ENCODE measurements at places on chromosomes 13 and 19.

DNA sequence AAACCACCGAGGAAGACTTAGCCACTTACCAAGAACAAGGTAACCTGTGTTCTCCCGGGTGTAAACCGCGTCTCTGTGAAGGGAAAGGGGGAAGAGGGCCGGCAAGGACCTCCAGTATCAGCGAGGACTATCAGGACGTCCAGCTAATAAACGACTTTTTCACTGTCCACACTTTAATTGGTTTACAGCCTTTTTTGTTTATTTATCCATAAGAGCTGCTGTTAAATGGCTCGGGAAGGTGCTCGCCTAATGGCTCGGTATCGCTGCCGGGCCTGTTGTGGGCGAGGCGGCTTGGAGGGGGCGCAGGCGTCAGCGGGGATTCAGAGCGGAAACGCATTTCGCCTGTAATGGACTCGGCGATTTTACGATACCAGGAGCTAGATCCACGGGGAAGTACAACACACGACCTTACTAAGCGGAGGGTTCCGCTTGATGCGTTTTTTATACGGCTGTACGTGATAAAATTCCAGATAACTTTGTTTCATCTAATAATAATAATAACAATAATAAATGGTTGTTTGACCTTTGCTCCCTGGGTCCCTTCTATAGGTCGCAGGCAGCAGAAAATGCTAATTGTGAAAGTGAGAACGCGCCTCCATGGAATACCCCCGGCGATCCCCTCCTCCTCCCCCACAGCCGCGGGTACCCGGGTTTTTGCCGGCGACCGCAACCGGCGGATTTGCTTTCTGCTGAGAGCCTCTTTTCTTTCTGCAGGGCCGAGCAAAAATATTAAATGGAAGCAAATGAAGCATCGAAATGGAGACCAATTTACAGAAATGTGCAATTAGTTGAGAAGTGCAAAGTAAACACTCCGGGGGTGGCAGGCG lies 2.5 kb upstream of the PDX1 start:
- no peak for DNase-seq

DNA sequence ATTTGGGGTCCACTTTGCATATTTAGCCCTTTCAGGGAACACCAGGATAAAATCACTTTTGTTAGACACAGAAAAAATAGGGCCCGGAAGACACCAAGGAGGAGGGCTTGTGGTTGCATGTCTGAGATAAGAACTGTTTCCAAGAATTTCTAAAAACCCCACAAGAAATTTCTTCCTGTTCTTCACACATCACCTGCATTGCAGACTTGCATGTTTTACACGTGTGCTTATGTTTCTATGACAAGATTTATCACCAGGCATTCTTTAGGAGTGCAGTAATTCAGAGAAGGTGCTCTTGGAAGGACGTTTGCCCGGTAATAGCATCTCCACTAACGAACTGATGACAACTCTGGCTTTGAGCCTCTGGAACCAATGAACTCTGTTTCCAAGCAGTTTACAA lies 7.1 kb upstream of the ACTL9 start:
- no peak for DNase-seq

GRCh38 chr13:39787086-39787487 lies 131.6 kb downstream of the COG6 start:
- peak; percentile 37 for DNase-seq

- DNase-seq, result no peak
Observed at GRCh38 chr19:15072930-15073647, 8.9 kb upstream of the OR1I1 start.

GRCh38 chr19:21915411-21915810 lies 79.4 kb upstream of the ZNF43 start:
- DNase-seq, result no peak

DNA sequence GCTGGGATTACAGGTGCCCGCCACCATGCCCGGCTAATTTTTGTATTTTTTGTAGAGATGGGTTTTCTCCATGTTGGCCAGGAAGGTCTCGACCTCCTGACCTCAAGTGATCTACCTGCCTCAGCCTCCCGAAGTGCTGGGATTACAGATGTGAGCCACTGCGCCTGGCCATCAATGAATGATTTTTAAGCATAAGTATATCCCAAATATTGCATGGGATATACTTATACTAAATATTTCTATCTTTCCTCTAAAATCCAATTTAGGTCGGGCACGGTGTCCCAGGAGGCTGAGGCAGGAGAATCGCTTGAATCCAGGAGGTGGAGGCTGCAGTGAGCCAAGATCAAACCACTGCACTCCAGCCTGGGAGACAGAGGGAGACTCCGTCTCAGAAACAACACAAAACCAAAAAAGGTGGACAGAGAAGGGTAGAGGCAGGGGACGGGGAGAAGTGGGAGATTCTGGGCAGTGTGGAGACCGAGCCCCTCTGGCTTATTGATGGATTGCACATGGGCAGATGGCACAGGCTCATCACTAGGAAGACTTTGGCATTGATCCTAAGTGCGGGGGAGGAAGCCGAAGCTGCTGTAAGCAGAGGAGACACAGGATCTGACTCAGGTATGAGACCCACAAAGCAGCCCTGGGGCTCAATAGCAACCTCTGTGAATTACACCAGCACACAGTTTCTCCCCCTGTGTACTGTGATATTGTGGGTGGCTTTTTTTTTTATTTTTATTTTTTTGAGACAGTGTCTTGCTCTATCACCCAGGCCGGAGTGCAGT lies 13.5 kb downstream of the ARRDC5 start:
- DNase-seq, result no peak

- DNase-seq, result no peak
Observed at GRCh38 chr19:36267061-36267845, 52.3 kb downstream of the ZNF146 start.

GRCh38 chr13:56066321-56066720 lies 1074.4 kb upstream of the PRR20A start:
- DNase-seq, result no peak

DNA sequence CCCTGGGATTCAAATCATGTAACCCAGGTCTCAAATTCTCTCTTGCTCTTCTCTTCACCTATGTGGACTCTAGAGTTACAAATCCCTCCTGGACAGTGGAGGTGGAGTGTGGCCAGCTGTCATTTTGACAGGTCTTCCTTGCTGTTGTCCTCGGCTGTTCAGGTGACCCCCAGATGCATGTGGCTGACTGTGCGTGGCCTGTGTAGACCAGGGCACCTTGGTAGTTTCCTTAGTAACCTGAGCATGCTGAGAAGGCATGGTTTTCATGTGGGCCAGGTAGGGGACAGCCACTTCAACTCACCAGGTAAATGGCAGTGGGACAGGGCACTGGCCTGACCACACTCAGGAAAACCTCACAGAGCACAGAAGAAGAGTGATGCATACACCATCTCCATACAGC lies 155.0 kb upstream of the TSHZ3 start:
- no peak for DNase-seq

DNA sequence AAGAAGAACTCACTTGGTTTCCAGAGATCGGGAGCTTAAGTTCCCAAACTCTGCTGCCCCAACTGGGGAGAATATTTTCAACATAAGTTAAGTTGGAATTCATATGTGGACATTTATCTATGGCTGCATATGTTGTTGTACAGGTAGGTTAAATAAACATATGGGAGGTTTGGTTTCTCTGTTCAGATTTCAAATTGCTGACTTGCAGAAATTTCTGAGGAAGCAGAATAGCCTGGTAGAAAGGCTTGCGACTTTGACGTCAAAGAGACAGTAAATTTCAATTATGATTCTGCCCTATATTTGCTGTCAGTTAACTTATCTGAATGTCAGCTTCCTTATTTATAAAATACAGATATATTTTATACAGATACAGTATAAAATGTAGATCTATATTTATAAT lies 40.0 kb upstream of the TPP2 start:
- no peak for DNase-seq

DNA sequence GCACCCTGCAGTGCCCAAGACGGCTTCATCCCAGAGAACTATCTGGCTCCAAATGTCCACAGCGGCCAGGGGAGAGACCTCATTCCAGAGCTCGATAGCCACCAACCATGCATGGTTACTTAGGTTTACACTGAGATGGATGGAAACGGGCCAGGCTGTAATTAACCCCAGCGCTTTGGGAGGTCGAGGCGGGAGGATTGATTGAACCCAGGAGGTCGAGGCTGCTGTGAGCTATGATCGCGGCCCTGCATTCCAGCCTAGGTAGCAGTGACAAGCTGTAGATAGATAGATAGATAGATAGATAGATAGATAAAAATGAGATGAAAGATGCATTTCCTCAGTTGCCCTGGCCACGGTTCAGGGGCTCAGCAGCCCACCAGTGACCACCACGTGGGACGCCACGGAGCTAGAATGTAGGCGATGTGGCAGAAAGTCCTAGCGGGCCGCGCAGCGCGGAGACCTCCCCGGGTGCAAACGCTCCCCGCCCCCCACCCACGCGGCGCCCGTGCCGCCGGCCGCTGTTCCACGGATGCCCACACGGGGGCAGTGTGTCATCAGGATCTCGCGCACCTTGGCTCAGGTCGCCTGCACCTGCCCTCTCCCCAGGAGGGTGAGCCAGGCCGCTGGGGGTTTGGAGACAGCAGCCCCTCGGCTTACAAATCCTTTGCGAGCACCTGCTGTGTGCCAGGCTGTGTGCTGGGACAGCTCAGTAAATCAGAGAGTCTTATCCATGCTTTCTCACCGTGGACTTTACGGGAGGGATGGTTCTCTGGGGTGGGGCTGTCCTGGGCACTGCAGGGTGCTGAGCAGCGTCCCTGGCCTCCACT lies 13.5 kb upstream of the TLE5 start:
- DNase-seq, result no peak

DNA sequence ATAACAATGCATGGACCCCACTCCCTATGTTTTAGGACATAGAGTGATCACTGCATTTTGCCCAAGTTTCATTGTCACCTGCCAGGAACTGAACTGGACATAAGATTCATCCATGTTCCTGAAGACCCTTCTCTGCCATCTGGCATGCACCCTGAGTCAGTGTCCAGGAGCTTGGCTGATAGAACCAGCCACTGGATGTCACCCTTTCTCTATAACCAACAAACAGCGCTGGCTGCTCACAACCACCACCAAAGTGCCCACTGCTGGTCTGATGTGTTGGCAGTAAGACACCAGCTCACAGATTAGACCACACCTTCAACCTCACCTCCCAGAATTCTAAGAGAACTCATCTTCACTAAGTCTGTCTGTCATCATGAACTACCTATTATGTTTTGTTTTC lies 333.4 kb downstream of the ITGBL1 start:
- DNase-seq, result no peak

GRCh38 chr19:15532779-15533521 lies 24.6 kb downstream of the CYP4F22 start:
- no peak for DNase-seq

GRCh38 chr19:5358173-5358800 lies 17.7 kb upstream of the PTPRS start:
- no peak for DNase-seq

DNA sequence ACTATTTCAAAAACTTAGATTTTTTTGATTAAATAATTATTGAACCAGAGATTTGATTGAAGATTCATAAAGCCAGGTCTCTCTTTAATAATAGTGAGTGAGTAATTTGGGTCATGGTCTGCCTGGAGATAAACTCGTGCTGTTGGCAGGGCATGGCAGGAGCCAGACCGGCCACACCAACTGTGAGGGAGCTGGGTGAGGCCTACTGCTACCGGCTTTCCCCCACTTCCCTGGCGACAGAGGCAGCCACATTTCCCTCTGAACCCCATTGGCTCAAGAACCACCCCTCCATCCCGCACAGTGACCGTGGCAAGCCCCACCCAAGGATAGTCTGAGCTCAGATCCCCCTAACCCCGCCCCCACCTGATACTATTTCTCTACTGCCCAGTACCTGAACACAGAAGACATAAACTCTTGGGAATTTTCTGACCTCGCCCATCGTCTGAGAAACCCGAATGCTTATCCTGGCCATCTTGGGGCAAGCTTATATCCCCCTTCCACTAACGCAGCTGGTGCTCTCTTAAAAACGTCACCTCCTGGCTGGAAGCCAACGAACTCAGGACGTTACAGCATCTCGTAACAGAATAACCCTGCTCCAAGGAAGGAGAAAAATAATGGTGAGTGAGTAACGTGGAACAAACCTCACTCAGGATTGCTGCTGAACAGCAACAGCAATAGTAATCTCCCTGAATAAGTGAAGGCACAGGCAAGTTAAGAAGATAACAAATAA lies 627.6 kb upstream of the PCDH9 start:
- no peak for DNase-seq

DNA sequence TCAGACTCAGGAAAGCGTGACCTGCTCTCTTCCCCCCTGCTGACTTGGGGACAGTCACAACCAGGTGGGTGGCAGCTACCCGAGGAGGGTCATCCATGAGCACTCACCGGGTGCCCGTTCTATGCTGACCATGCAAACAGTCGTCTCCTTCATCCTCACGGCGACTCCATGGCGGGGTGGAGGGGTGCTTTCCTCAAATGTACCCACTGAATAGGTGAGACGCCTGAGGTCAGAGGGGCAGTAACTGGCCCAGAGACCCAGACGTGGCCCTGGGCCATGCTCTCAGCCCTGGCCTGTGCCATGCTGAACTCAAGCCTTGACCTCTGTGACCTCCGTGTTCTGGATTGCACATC lies 59.2 kb upstream of the TPM4 start:
- DNase-seq, result no peak

- no peak for DNase-seq
Observed at GRCh38 chr13:68509734-68510621, 1279.8 kb upstream of the PCDH9 start.

DNA sequence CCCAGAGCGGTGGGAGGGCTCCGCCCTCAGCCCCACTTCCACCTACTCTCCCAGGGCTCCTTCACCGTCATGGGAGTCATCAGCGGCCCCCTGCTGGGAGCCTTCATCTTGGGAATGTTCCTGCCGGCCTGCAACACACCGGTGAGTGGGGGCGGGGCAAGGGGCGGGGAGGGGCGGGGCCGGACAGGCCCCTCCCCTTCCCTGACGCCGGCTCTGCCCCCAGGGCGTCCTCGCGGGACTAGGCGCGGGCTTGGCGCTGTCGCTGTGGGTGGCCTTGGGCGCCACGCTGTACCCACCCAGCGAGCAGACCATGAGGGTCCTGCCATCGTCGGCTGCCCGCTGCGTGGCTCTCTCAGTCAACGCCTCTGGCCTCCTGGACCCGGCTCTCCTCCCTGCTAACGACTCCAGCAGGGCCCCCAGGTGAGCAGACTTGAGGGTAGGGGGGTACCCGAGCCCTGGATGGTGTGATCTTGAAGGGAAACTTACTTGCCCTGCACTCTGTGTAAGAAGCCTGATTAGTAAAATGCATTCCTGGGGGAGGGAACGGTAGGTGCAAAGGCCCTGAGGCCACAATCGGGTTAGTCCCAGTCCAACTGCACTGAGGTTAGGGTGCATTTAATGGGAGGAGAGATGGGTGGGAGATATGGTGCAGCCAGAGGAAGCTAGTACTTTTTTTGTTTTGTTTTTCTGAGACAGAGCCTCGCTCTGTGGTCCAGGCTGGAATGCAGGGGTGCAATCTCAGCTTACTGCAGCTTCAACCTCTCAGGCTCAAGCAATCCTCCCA lies 12.1 kb downstream of the SLC5A5 start:
- DNase-seq, result no peak

All from AG09309 (cell line).